NCI-H1694 treated with DMSO at 0.1 percent for 48 hours (cell line): ENCODE measurements at places on chromosomes 3 and 15.

DNA sequence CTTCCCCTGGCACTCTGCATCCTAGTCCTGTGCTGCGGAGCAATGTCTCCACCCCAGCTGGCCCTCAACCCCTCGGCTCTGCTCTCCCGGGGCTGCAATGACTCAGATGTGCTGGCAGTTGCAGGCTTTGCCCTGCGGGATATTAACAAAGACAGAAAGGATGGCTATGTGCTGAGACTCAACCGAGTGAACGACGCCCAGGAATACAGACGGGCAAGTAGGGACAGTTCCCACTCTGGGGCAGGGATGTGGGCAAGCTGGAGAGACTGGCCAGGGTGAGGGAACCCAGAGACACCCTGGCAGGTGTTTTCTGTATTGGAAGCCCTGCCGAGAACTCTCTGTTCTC is 247 bp downstream of the FETUB start:
- no peak for DNase-seq

DNA sequence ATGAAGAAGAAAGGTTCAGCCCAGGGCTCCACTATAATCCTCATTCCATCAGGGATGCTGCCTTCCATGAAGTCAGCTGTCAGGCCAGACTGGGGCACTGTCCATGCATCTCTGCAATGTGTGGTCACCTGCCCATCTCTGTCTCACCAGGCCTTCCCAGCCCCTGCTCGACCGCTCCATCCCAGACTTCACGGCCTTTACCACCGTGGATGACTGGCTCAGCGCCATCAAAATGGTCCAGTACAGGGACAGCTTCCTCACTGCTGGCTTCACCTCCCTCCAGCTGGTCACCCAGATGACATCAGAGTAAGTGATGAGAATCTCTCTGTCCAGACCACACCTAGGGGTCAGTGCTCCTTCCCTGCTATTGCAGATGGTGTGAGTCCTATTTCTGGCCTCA is 454.1 kb downstream of the EPHB1 start:
- DNase-seq, result no peak

GRCh38 chr3:127451321-127451720 is 139.2 kb downstream of the TPRA1 start:
- DNase-seq, result no peak

GRCh38 chr3:197542741-197543454 is 12.9 kb downstream of the BDH1 start:
- DNase-seq, result no peak

- no peak for DNase-seq
Measured at GRCh38 chr3:136136454-136136853, 59.7 kb downstream of the MSL2 start.
